ENCODE measurements at places on chromosomes 1 and 21.

DNA sequence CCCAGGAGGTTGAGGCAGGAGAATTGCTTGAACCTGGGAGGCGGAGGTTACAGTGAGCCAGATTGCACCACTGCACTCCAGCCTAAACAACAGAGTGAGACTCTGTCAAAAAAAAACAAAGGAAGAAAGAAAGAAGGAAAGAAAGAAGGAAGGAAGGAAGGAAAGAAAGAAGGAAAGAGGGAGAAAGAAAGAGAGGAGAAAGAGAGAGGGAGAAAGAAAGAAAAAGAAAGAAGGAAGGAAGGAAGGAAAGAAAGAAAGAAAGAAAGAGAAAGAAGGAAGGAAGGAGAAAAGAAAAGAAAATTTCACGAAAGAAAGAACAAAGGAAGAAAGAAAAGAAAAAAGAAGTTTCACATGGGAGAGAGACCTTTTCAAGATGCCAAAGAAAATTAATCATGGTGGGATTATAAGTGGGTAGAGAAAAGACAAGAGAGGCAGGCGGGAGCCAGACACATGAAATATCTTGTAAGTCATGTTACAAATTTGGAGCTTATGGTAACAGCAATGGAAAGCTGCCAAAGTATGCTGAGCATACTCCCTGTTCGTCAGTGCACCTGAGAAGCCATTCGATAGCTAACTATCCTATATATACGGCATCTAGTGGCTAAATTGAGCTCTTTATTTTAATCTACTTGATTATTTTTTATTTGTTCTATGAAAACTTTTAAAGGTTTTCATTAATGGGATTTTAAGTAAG lies 41.3 kb upstream of the TNFSF4 start:
- DNase-seq, result no peak

GRCh38 chr21:37232274-37233018 lies 34.7 kb downstream of the VPS26C start:
- no peak for DNase-seq

DNA sequence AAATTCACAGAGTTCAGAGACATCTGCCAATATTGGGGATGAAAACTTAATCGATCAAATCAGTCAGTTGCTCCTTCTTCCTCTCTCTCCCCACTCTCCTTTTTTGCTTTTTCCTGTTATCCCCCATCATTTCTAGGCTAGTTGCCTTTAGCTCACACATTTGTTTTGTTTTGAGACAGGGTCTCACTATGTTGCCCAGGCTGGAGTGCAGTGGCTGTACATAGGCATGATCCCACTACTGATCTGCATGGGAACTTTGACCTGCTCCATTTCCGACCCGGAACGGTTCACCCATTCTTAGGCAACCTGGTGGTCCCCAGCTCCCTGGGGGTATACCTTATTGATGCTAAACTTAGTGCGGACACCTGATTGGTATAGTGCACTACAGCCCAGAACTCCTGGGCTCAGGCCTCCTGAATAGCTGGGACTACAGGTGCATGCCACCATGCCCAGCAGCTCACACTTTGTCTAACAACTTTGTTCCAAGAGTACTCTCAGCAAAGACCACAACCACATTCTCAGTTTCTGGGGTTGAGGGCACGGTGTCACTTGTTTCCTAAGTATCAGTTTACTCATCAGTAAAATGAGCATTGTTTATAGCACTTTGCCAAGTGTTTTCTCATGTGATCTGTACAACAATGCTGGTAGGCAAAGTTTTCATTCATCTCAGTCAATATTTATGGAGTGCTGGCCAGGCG lies 6.7 kb upstream of the ELOA start:
- DNase-seq, result no peak

- DNase-seq, result no peak
Measured at GRCh38 chr1:30410153-30410851, 313.1 kb downstream of the MATN1 start.

DNA sequence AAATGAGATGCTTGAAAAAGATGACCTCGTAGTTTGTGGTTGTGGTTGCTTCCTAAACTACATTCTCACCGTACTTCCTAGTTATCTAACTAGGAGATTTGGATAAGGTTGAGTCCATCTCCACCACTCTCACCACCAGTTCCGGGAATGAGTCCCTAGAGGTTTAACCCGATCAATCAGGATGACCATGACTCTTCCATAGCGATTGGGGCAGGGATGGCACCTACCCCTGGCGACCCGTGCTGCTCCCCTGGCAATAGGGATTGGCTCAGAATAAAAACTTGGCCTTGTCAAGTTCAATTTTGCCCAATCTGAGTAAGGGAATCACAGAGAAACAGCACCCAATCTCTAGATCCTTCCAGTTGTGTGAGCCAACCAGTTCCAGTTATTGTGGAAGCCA lies 2.7 kb upstream of the MIS18A start:
- no peak for DNase-seq

GRCh38 chr21:17725339-17725738 lies 93.8 kb downstream of the C21orf91 start:
- DNase-seq, result no peak

GRCh38 chr1:38308780-38309179 lies 262.2 kb upstream of the POU3F1 start:
- no peak for DNase-seq

- DNase-seq, result no peak
Measured at GRCh38 chr1:201025571-201026002, 2.1 kb upstream of the KIF21B start.

DNA sequence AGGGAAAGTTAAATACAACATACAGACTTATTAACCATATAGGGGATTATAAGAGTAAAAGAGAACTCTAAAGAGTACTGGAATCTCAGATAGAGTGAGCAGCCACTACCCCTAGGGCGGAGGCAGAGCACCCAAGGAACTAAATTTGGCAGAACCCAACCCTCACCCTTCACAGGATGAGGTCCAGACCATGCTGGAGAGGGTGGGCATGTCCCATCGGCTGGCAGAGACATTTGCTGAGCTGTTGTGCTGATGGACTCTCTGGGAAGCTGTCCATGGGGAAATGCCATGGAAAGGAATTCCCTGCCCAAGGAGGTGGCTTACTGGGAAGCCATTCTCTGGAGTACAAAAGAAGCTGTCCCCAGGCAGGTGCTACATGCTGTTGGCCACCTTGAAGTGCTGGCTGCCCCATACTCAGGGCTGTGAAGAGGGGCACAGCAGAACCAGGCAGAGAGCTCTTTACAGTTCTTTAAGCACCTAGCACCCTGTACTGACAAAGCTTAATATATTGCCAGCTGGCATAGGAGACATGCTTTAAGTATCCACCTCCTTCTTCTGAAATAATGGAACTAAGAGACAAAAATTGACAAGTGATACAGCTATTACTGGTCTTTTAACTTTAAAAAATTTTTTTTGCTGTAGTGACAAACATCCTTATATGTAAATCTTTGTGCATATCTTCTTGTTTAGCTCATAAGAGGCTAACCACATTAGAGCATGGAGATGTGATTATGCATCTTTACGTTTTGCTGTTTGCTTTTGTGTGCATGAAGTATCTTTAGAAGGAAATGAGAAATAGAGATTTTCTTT lies 29.6 kb downstream of the TSNAX start:
- no peak for DNase-seq

DNA sequence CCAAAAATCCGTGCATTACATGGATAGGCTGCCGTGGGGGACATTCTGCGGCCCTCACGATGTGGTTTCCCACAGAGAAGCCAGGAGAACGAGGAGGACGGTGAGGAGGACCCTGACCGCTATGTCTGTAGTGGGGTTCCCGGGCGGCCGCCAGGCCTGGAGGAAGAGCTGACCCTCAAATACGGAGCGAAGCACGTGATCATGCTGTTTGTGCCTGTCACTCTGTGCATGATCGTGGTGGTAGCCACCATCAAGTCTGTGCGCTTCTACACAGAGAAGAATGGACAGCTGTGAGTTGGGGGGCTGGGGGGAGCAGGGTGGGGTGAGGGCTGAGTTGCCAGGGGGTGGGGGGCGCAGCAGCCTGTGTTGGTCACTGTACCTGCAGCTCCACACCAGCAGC lies 13.2 kb downstream of the PSEN2 start:
- DNase-seq, result no peak

DNA sequence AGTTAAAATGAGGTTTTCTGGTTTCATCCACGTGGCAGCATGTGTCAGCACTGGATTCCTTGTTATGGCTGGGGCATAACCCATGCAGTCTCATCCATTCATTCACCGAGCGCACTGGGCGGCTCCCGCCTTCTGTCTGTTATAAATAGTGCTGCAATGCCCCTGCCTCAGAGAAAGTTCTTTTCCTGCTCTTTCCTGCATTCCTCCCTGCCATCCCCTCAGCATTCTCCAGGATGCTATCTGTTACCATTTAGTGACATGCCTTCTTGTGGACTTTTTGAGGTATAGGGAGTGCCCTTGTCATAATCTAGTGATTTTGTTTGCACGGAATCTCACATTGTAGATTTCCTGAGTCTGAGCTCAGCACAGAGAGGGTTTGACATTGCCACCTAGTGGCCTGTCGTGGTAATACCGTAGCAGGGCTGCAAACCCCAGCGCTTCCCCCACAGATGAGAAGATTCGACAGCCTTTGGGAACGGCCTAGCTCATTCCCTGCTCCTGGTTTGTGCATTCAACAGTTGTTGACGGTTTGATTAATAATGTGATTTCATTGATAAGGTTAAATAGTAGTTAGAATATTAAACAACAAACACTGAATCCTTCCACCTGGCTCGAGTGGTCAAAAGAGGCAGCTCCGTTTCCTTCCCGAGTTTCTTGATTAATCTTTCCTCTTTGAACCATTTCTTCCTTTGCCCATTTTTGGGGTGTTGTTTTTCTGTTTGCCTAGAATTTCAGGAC lies 46.3 kb downstream of the UMODL1 start:
- DNase-seq, result peak; percentile 66

DNA sequence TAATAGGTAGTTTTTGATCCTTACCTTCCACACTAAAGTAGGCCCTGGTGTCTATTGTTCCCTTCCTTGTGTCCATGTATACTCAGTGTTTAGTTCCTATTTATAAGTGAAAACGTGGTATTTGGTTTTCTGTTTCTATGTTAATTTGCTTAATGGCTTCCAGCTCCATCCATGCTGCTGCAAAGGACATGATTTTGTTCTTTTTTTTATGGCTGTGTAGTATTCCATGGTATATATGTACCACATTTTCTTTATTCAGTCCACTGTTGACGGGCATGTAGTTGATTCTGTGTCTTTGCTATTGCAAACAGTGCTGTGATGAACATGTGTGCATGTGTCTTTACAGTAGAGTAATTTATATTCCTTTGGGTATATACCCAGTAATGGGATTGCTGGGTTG lies 20.8 kb downstream of the PRCC start:
- DNase-seq, result no peak

DNA sequence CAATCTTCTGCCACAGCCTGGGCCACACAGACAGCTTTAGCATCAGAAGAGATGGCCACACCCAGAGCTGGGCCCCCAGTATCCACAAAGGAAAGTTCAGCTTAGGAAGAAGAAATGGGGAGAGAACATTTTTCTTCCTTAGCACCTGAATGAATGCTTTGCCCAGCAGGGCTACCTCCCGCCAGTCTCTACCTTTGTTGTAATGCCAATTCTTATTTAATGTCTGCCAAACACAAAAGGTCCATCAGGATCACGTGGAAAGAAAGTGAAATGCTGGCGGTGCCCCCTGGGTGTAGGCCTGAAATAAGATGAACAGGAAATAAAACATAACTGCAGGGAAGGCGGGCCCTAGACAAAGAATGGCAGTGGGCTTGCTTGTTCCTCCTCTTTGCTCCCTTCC lies 125.6 kb downstream of the CACNA1E start:
- DNase-seq, result no peak

DNA sequence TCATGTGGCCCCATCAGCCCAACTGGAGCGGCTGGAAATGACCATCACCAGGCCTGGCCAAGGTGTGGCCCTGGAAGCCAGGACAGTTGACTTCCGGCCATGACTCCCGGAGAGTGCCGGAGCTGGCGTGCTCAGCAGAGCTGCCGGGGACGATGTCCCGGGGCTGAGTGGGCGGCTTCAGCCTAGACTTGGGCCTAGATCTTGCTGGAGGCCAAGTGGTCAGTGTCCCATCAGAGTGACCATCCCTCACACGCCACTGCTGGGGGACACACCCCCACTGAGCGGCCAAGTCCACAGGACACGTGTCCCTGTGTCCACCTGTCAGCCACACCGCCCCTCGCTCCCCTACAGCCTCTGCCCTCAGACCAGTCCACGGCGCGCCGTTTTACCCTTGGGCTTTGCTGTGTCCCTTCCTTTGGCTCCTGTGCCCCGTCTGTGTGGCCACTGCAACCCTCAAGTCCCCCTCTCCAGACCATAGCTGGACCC lies 4.0 kb downstream of the FAAP20 start:
- no peak for DNase-seq

GRCh38 chr1:167563579-167564246 lies 10.2 kb upstream of the CREG1 start:
- no peak for DNase-seq

DNA sequence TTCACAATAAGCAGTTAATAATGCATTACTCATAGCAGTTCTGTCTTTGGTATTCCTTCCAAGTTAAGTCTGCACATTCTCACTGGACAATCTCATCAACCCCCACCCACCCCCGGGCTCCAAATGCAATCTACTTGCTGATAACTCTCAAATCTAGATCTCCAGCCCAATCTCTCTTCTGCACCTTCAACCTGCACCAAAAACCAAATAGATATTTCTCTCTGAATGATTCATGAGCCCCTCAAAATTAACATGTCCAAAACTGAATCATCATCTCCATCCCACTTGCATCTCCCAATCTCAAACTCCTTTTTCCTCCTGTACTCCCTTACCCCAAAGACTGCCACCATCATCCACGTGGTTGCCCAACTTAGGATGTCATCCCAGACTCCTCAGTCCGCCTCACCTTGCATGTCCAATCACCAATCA lies 2.7 kb downstream of the DOCK7 start:
- DNase-seq, result no peak

- no peak for DNase-seq
Measured at GRCh38 chr1:230120921-230121381, 53.9 kb downstream of the GALNT2 start.

GRCh38 chr1:7374563-7375160 lies 396.4 kb upstream of the VAMP3 start:
- no peak for DNase-seq

DNA sequence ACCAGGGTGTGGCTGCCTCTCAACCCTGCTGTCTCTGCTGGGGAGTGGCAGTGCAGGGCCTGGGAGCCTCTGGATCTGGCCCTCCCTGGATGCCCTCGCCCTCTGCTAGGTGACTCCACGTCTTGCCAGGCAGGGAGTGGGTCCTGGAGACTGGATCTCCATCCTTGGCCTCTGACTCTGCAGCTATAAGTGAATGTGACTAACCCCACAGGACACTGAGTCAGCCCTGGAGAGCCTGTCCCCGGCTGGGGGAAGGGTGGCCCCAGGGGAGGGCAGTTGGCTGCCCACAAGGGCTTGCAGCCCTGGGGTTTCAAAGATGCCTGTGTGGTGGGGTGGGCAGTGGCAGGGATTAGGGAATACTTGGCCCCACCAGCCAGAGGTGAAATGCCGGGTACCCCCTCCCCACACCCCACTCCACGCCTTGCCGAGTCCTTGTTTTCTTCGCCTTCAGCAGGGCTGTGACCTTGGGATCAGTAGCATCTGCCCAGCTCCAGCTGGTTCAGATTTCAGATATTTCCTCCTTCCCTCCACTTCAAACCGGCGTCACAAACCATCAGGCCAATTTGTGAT lies 1.9 kb upstream of the MYBPH start:
- DNase-seq, result no peak

- DNase-seq, result no peak
Measured at GRCh38 chr1:110243574-110243973, 33.5 kb downstream of the KCNC4 start.

- DNase-seq, result no peak
Measured at GRCh38 chr1:39262802-39263201, 58.3 kb downstream of the MACF1 start.
